Putamen (tissue), 1 donor: ENCODE measurements at places on chromosomes 3 and 15.

DNA sequence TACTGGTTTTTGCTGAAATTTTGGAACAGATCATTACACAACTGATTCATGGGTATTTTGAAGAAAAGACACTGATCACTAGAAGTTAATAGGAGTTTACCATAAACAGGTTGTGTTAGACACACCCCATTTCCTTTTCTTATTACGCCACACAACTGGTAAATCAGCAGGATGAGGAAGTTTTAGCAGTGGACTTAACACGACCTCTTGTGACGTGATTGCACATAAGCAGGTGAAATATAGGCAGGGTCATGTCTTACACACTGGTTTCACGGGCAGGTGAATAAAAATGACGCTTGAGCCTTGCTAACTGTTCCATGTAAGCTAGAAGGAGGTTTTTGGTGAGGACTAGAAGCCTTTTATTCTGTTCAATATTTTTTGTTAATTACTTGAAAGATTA, 27.1 kb upstream of the TPRG1 start:
- DNase-seq, result no peak

- no peak for DNase-seq
These were observed 17.5 kb downstream of the RGMA start for GRCh38 chr15:93071469-93071936.

GRCh38 chr3:101999177-101999779, 150.0 kb downstream of the NFKBIZ start:
- no peak for DNase-seq

DNA sequence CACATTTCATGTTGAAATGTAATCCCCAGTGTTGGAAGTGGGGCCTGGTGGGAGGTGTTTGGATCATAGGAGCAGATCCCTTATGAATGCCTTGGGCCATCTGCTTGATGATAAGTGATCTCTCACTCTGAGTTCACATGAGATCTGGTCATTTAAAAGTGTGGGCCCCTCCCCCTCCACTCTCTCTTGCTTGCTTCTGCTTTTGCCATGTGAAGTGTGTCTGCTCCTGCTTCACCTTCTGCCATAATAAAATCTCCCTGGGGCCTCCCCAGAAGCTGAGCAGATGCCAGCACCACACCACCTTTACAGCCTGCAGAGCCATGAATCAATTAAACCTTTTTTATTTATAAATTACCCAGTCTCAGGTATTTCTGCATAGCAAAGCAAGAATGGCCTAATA, 14.2 kb upstream of the CD200R1L start:
- no peak for DNase-seq

DNA sequence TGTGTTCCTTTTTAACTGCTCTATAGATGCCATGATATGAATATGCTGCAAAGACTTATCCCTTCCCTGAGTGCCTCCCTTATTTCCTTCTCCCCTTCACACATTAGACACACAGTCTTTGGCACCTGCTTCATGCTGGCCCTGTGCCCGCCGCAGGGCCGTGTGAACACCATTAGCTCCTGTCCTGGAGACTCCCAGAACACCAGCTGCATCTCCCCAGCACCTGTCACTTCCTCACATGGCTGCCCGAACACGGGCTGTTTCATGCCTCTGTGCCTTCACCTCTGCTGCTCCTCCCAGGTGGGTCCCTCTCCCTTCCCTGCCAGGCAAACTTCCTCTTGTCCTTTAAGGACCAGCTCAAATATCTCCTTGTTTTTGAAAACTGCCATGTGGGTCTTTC, 40.5 kb upstream of the SEC13 start:
- DNase-seq, result no peak

GRCh38 chr15:71066983-71067382, 48.3 kb upstream of the THSD4 start:
- DNase-seq, result no peak

DNA sequence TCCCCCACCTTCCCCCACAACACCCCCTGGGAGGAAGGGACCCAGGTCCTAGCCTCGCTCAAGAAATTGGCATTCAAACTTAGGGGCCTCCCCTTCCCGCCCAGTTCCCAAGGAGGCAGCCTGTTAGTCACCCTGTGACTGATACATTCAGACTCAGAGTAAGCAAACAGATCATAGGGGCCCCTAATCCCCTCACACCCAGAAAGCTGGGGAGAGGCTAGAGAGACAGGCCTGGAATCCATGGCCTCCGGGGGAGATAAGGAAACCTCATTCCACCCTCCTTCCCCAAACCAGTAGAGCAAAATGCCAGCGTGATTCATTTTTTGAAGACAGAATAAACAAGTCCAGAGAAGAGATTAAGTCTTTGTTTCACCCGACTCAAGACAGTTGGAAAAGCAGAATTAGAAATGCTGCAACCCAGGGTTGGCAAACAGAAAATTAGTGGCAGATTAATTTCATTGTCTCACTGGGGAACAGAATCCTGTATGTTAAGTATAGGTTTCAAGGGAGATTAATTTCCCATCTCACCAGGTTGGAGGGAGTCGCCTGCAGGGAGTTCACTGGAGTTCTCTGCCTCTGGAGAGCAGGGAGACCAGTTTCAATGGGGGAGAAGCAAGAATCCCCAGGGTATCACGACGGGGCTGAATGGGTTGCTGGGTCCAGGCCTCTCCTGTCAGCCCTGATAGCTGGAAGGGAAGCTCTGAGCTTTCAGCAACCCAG, 268.3 kb downstream of the UACA start:
- no peak for DNase-seq

- no peak for DNase-seq
These were observed 113.6 kb upstream of the SNTN start for GRCh38 chr3:63538919-63539318.

DNA sequence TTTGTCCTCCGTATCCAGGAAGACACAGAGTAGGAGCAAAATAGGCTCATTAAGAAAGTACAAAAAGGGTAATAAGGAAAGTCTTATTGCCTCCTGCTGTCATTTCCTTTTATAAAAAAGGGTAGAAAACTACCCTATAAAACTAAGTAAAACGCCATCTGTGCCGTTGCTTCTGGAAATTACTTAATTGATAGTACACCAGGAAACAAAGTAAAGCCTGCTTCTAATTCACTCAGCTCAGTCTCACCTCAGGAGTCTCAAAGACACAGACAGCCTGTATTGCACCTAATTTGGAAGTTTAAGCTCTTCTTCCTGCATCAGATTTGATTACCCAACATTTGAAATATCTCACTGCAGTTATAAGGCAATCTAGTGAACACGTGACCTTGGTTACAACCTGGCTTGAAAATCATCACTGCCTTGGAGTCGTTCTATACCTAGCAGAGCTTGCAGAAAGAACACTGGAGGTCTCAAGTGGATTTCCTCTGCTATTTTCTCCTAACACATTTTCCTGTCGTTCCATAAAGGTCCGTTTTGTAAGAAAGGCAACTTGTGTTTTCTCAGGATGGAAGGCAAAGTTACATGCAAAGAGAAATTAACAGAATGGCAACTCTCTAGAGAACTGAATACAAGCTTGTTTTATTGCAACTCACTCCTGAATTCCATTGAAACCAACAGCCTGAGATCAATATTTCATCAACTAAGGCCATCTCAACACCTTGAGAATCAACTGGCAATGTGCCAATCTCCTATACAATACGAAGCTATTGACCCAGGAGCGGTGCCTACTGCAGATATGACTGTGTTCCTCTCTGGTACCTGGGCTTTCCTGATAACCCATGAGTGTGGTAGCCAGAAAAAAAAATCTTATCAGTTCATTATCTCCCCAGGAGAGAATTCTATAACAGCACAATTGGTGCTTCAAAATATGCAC, 203.3 kb upstream of the LMCD1 start:
- no peak for DNase-seq

- DNase-seq, result no peak
These were observed 26.4 kb upstream of the HERC1 start for GRCh38 chr15:63860155-63860554.

- no peak for DNase-seq
These were observed 2.0 kb downstream of the NR1I2 start for GRCh38 chr3:119783883-119784282.

- no peak for DNase-seq
These were observed 1.5 kb downstream of the IQCF2 start for GRCh38 chr3:51862886-51863285.

GRCh38 chr3:29924783-29925561, 644.1 kb downstream of the RBMS3 start:
- DNase-seq, result no peak

DNA sequence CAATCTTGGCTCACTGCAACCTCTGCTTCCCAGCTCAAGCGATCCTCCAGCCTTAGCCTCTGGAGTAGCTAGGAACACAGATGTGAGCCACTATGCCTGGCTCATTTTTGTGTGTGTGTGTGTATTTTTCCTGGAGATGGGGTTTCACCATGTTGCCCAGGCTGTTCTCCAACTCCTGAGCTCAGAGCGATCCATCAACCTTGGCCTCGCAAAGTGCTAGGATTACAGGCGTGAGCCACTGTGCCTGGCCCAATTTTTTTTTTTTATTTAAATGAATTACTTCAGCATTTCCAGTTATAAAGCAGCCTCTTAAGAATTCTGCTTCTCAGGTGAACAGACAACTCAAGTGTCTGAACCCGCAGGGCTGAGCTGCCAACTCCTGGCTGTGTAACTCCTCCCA, 20.1 kb upstream of the ST3GAL6 start:
- DNase-seq, result no peak

DNA sequence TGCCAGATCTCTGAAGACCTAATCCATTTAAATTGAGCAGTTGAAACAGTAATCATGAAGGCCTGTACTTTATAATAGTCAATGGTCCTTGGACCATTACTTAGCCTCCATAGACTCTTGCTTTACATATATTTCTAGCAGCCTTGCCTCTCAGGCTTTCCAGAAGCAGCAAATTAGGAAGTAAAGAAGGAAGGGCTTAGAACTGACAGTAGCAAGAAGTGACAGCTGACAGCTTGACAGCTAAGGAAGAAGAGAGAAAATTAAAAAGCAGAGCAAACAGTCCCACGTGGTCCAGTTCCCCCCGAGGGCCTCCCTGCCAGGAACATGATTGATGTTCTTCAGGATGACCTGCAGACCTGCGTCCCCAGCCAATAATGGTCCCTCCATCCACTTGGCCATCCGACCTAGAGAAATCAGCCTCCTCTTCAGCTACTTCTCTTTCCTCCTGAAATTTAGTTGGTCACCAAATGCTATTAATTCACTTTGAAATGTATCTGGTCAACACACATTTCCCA, 15.0 kb upstream of the PSMD6 start:
- no peak for DNase-seq

DNA sequence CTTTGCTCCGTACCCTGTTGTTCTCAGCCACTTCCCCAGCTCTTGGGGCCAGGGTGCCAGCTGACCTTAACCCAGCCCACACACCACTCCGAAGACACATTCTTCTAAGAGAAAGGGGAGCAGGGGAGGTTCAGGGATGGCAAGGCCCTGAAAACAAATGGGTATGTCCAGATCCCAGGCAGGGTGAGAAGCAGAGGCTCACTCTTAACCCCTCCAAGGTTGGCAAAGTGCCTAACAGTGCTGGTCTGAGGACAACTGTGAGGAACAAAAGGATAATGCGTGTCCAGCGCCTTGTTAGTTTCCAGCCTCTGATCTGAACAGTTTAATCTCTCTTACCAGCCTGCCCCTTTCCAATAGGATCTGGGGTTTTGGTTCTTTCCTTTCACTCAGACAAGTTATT, 1.5 kb downstream of the TMEM44 start:
- no peak for DNase-seq

- peak; percentile 9 for DNase-seq
These were observed 73.7 kb upstream of the WDR72 start for GRCh38 chr15:53833134-53833624.

- DNase-seq, result no peak
These were observed 4.0 kb upstream of the U2SURP start for GRCh38 chr3:142997330-142997729.

GRCh38 chr15:88204584-88204983, 52.0 kb downstream of the NTRK3 start:
- no peak for DNase-seq

GRCh38 chr3:16587047-16587680, 18.1 kb downstream of the DAZL start:
- no peak for DNase-seq

GRCh38 chr3:126113733-126114442, 30.0 kb upstream of the SLC41A3 start:
- DNase-seq, result no peak

GRCh38 chr3:141000027-141000663, 51.0 kb upstream of the SPSB4 start:
- peak; percentile 47 for DNase-seq
